ENCODE measurements at places on chromosomes 5 and 9. TPM values are rescaled to one million over a fixed set of nuclear protein-coding genes. Genes with fewer than 3 reads are reported as not detected.

DNA sequence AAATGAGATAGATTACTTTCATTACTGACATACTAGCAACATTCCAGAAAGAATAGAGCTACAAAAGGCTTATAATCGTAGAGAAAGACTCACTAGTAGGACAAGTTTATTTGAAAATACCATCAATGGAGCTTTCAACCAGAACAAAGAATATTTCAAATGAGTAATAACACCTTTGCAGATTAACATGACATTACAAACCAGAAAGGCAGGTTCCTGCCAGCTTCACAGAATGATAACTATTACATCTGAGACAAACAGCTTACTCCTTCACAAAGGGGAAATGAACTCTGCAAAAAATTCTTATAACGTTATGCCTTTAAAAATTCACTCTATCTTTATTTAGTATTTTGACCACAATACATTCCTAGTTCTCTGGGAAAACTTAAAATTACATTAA is 103.1 kb downstream of the EPB41L4A start:
- peaks cover 25% of the 10 kb centered on the region for H3K27me3 ChIP-seq
- H3K27ac ChIP-seq, result no peak overlapping the region
- H3K36me3 ChIP-seq, result no peaks in the 10 kb centered on the region
- DNase-seq, result no peak
- H3K4me1 ChIP-seq, result no peaks in the 10 kb centered on the region

- no peak for DNase-seq
- no peak overlapping the region for H3K27ac ChIP-seq
- no peak overlapping the region for H3K4me3 ChIP-seq
- H3K36me3 ChIP-seq, result no peaks in the 10 kb centered on the region
- H3K4me1 ChIP-seq, result peaks cover 16% of the 10 kb centered on the region
Observed at GRCh38 chr9:121738411-121738810, 87.0 kb downstream of the DAB2IP start.

The FBP2 gene
- not detected for total RNA-seq

The NIM1K gene
- total RNA-seq, result 2.1 TPM

The IL7R gene
- 136 TPM for total RNA-seq

Measured in activated CD8-positive, alpha-beta T cell treated with anti-CD3 and anti-CD28 coated beads for 36 hours (primary cell).